Stimulated activated CD4-positive, alpha-beta T cell treated with anti-CD3 and anti-CD28 coated beads, Interleukin-15, amount 100 ng/mL, for 1 hour (primary cell): ENCODE measurements at places on chromosomes 11 and 22.

- DNase-seq, result no peak
Measured at GRCh38 chr11:129223701-129224149, 31.6 kb upstream of the ARHGAP32 start.

GRCh38 chr11:131865860-131866259, 495.4 kb downstream of the NTM start:
- DNase-seq, result no peak

DNA sequence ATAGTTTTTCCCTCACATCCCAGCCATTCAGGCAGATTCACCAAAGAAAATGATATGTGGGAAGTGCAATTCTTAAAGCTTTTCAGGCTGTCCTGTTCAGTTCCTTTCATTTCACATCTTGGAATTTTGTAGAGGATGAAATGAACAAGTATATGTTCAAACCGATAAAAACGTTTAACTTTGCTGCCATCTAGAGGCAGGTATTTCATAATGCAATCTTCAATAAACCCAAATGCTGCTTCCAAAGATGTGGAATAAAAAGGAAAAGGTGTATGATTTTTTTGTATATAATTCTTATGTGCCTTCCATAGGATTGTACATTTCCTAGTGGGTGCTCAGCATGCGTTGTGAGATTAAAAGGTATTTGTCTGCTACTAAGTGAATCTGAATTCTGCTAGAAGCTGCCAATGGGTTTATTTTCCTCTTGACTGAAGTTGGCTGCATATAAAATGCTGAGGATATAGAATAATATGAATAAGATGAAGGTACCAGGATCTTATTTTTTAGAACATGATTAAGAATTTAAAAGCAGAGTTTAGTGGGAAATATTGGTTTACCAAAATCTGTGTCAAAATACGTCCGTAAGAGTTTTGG, 199.3 kb downstream of the PGR start:
- DNase-seq, result no peak

- DNase-seq, result no peak
Measured at GRCh38 chr11:47987310-47987709, 7.0 kb downstream of the PTPRJ start.

DNA sequence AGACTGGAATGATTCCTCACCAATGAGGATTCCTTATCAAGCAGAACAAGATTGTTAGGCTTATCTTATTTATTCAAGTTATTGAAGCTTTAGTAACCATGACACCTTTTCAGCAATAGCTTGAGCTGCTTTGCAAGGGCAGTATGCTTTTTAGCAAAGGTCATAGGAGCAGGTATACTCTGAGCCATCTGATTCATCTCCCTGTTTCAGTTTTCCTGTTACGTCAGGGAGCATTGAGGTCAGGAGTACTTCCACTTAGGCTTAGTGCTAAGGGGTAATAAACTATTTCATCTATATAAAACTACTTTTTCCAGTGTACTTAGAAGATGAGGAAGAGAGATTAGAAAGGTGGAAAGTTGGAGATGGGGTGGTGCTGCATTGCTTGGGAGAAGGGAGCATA, 17.7 kb upstream of the ANKRD42 start:
- no peak for DNase-seq

DNA sequence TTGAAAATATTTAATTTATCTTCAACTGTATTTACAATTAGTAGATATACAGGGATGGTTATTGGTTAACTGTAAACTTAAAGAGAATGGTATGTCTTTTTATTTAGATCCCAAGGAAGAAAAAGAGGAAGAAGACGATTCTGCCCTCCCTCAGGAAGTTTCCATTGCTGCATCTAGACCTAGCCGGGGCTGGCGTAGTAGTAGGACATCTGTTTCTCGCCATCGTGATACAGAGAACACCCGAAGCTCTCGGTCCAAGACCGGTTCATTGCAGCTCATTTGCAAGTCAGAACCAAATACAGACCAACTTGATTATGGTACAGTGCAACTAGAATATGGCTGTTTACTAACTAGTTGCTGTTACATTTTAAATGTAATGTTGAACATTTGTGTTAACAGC, 12.7 kb upstream of the CNTF start:
- no peak for DNase-seq

GRCh38 chr11:3086114-3086513, 28.9 kb upstream of the CARS1 start:
- DNase-seq, result no peak

GRCh38 chr11:121671283-121672168, 218.8 kb upstream of the SORL1-AS1 start:
- DNase-seq, result no peak

DNA sequence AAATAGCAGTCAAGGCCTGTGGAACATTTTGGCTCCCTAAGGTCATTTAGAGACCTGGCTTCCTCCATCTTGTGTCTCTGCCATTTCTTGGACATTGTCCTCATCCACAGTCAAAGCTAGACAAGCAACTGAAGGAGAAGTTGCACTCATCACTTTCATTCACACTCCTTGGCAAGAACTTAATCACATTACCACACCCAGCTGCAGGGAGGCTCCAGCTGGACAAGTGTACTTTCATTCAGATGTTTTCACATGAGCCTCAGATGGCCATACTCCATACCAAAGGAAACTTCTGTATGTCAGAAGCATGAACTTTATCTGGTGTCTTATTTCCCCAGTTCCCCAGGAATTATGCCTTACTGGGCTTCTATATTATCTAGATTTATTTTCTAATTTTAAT, 537.4 kb downstream of the TMEM135 start:
- DNase-seq, result no peak

GRCh38 chr22:43847376-43848289, 14.7 kb downstream of the SULT4A1 start:
- DNase-seq, result no peak

DNA sequence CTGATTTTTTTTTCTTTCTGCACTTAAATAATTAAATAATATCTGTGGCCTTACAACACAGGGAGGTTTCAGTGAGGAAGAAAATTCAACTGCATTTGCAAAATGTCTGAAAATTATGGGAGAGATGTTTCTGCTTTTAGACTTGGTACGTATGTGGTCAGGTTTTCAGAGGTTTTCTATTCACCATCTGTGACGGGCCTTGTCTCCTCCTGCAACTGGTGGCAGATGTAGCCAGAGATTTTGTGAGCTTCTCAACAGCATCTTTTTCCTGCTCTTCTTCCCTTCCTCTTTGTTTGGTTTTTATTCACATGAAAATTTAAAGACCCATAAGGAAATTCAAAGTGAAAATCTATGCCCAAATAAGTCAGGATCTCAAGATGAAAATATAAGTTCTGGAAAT, 38.3 kb downstream of the ZBTB16 start:
- DNase-seq, result no peak
